ENCODE measurements at places on chromosomes 7 and 10.

- DNase-seq = no peak
Observed at GRCh38 chr10:31698181-31698830, 230.3 kb downstream of the ARHGAP12 start.

- no peak for DNase-seq
Observed at GRCh38 chr7:67022511-67022910, 25.9 kb downstream of the TYW1 start.

DNA sequence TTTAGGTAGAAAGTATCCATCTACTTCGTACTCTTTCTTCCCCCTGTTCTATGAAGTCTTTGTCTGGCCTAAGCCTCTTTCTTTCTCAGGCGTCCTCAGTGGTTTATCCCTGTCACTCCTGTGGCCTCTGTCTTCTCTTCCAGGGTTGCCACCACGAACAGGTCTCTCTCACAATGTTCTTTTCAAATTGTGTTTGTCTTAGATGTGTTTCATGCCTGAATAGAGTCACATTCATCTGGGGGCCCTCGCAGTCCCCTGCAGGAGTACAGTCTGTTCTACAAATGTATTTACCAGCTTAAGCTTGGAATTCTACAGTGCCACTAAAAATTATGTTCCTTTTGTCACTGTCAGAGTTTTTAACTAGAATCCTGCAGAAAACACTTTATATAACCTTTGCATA, 680.4 kb upstream of the FOXK1 start:
- DNase-seq = no peak

GRCh38 chr10:20956843-20957242, 59.7 kb upstream of the NEBL start:
- DNase-seq = no peak

DNA sequence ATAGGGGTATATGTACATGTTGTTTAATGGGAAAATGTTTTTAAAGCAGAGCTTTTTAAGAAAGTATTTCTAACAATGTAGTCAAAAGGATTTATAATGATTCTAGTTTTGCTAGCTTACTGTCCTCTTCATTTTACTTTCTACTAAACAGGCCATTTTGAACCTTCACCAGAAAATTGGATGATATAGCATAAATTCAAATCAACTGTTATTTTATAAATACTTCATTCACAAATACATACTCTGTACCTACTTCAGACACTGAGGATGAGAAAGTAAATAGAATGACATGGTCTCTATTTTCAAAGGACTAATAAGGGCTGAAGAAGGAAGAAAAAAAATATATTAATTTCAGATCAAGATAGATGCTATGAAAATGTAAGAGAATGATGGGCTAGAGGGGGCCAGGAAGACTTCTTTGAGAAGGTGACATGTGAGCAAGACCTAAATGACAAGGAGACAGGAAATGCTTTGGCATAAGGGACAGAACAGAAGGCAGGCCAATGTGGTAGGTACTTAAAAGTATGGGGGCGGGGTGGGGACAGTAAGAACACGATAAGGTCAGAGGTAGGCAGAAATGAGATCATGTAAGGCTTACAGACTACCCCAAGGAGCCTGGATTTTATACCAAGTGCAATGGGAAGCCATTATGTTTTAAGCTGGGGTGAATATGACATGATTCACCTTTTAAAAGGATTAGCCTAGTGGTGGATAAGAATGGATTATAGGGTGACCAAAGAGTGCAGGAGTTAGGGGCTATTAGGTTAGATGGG, 5.2 kb downstream of the NAMPT start:
- DNase-seq = no peak

GRCh38 chr7:98097042-98097645, 9.5 kb upstream of the LMTK2 start:
- DNase-seq = no peak

- no peak for DNase-seq
Observed at GRCh38 chr7:44445986-44446671, 44.3 kb downstream of the NUDCD3 start.

- DNase-seq = no peak
Observed at GRCh38 chr7:128164061-128164954, 76.8 kb upstream of the LEP start.

DNA sequence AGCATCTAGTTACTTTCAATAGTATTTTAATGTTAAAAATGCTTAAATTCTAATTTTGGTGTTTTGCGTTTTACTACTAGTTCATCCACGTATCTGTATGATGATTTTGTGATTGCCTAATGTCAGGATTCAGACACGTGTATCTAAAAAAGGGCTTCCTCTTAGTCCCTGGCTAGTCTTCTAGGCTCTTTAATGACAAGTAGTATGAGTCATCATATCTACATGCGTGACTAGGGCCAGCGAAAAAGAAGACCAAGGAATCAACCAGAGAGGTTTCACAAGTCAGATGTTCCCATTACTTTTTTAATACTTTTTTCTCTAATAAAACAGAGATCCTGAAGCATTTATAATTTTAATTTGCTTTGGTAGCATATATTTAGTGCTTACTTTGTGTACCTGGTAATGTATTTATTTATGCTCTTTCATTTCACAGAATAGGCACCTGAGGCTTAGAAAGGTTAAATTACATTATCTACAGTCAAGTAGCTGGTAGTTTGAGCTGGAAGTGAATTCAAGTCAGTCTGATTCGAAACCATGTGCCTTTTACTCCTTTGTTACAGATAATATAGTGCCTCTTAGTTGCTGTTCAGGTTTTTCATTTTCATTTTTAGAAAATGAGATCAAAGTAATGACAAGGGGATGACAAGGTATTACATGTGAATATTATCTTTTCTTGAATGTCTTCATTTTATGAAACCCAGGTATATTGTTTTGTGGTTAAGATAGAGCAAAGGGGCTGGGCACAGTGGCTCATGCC, 140.3 kb downstream of the FOXP2 start:
- no peak for DNase-seq

- DNase-seq = no peak
Observed at GRCh38 chr7:134991469-134992339, 5.4 kb downstream of the AGBL3 start.

- no peak for DNase-seq
Observed at GRCh38 chr7:1706721-1707613, 36.9 kb downstream of the ELFN1 start.

- no peak for DNase-seq
Observed at GRCh38 chr10:113609704-113610108, 54.1 kb downstream of the NRAP start.

GRCh38 chr10:51881213-51881612, 181.8 kb upstream of the CSTF2T start:
- no peak for DNase-seq

GRCh38 chr7:111053035-111053434, 37.9 kb upstream of the LRRN3 start:
- DNase-seq = no peak

- DNase-seq = no peak
Observed at GRCh38 chr7:48360574-48360973, 189.3 kb downstream of the ABCA13 start.

DNA sequence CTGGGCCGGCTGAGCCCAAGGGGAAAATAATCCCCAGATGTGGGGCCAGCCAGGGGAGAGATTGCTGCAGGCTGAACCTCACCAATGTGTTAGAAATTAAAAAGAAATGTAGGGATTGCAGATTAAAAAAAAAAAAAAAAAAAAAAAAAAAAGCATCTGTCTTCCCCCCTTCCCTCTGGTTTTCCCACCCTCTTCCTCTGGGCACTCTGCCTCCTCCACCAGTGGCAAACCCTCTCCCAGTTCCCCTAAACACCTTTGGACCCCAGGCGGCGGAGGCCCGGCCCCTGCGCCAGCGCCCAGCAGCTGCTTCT, 7.1 kb downstream of the MNX1 start:
- DNase-seq = no peak

GRCh38 chr10:52871191-52871843, 98.7 kb upstream of the MBL2 start:
- DNase-seq = no peak

DNA sequence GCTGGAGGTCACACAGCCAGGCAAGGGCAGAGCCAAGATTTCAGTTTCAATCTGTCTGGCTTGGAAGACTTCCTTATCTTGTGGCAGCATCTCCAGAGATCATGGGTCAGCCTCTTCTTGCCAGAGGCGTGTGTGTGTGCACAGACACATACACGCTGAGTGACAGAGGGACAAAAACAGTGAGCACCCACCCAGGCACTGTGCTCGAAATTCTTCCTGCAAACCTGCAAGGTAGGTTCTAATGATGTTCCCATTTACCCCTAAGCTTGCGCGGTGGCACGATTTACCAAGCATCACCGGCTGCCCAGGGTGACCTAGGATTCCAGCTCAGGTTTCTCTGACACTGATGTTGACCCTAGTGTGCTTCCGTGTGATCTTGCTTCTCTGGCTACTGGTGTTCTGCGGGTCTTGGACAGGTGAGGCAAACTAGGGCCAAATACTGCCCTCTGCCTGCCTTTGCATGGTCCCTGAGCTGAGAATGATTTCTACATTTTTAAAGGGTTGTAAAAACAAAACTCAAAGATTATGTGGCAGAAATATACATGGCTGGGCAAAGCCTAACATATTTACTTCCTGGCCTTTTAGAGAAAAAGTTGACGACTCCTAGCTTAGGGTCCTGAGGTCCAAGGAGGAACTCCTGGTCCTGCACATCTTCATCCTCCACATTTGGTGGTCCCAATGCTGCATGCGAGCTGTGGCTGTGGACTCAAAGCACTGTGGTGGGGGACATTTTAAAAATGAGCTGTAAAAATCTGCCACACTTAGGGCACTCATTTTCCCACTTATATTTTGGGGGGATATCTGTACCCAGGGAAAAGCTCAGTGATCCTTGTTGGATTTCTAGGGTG, 268.5 kb downstream of the RPS24 start:
- no peak for DNase-seq

DNA sequence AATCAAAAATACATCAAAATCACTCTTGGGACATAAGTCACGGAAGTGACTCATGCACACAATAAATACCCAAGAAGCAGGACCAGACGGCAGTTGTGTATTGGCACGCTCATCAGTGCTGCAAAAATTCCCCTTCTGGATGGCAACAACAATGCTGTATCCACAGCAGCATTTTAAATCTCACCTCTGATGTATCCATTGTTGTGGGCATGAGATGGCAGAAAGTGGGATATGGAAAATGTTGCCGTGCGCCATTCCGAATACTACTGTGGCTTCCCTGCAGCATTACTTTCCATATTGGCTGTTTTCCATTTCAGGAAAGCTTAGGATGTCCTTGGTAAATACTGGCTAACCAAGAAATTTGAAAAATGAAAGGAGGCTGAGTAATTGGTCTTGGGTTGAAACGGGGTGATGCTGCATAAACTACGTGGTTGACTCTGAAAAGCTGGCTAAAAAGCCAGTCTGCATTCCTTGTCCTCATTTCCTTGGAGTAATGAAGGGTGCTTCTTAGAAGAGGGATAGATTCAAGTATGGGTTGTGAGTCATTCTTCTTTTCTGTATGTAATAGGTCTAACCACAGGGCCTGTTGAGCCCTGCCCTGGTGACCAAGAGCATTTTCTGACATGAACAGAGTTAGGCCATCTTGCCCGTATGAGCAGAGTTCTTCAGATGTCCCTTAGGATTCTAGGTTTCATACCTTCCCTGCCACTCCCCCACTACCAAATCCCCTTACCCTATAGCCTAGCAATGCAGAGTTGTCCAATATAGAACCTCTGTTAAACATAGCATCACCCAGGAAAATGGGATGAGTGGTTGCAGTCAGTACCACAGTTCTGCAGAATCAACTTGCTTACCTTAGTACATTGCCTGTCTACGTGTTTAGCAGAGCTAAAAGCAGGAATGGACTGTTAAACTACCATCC, 36.3 kb upstream of the TOMM7 start:
- DNase-seq = no peak

GRCh38 chr7:42981601-42982000, 49.4 kb downstream of the MRPL32 start:
- DNase-seq = no peak

- DNase-seq = no peak
Observed at GRCh38 chr7:28407651-28408050, 4.7 kb upstream of the CREB5 start.

DNA sequence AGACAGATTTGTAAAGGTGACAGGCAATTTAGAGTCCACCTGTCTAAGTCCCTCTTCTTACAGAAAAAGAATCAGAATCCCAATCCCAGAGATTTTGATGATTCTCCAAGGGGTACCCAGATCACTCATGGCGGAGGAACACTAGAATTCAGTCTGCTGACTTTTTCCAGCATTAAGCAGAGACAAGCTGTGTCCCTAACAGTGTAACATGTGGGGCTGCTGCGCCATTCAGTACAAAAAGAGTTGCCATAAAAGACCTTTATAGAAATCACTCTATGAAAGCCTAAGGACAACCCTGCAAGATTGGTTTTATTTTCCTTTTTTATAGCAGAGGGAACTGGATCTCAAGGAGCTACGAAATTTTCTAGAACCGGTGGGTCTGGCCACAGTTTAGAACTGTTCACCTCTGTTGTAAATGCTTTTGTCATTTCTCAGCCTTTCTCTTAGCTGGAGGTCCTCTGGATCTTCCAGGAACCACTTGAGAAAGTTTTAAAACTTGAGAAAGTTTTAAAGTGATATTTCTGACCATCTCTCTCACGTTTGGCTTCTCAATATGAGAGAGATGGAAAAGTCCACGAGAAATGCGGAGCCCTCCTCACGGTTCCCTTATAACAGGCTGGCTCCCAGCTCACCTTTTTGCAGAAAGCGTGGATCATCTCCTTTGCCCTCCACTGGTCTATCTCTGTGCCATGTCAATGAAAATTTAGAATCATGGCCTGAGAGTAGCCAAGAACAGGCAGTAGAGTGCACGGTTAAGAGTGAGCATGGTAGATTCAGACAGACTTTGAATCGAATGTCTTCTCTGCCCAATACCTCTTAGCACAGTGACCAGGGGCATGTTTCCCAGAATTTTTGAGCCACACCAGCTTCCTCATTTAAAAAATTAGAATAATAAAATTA, 826 bp downstream of the GIMAP7 start:
- no peak for DNase-seq

DNA sequence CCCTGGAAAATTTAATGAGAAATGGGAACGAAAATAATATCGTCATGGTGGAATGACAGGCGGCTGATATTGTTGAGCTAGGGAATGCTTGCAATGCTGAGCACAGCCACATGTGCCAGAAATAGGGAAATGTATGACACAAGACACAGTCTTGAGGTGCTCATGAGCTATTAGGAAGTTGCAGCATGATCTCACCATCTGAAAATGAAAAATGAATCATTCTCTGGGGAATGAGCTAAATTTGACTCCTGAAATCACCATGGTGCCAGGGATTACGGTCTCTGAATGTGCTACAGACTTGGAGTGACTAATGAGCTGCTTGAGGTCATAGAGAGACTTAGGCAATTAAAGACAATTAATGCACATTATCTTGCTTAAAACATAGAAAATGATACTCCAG, 845.0 kb downstream of the CNTNAP2 start:
- DNase-seq = no peak
